Choroid plexus epithelial cell (primary cell): ENCODE measurements at places on chromosomes 13 and 19.

DNA sequence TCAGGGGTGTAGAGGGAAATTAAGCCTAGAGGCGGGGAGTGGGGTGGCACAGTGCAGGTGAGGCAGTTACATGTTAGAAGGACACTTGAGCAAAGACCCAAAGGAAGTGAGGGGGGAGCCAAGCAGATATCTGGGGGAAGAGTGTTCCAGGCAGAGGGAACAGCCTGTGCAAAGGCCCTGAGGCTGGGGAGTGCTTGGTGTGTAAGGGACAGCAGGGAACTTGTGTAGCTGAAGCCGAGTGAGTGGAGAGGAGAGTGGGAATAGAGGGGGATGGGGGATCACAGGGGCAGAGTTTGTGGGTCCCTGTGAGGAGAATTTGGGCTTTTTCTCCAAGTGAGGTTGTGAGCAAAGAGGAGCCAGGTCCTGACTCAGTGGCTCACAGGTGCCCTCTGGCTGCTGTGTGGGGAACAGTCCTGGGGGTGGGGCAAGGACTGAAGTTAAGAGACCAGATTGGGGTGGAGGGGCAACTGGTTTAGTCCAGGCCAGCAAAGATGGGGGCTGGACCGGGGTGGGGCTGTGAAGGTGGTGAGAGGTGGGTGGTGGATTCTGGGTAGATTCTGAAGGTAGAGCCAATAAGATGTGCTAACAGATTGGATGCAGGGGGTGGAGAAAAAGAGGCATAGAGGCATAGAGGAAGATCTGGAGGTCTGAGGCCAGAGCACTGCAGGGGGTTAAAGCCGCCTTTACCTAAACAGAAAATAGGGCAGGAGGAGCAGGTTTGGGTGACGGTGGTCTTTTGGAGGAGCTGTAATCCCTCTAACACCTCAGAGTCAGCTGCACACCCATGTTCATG lies 75.3 kb downstream of the CACNA1A start:
- peak; percentile 50 for DNase-seq

GRCh38 chr13:47081246-47081645 lies 184.4 kb upstream of the HTR2A start:
- no peak for DNase-seq

DNA sequence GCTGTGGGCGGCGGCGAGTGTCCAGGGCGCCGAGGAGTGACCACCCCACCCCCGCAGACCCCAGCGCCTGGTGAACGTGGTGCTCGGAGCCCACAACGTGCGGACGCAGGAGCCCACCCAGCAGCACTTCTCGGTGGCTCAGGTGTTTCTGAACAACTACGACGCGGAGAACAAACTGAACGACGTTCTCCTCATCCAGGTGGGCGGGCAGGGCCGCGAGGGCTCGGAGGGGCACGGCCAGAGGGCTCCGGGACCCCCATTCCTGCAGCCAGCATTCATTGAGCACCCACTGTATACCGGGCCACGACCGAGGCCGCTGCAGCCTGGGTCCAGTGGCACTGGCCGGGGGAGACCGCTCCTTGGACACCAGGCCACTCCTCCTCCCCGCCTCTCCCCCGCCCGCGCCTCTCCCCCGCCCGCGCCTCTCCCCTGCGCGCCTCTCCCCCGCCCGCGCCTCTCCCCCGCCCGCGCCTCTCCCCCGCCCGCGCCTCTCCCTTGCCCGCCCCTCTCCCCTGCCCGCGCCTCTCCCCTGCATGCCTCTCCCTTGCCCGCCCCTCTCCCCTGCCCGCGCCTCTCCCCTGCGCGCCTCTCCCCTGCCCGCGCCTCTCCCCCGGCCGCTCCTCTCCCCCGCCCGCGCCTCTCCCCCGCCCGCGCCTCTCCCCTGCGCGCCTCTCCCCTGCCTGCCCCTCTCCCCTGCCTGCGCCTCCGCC lies 3.2 kb downstream of the PRTN3 start:
- no peak for DNase-seq

GRCh38 chr13:110500341-110500740 lies 61.2 kb downstream of the RAB20 start:
- DNase-seq: no peak

- DNase-seq: no peak
Observed at GRCh38 chr13:43230989-43231388, 207.6 kb downstream of the DNAJC15 start.

DNA sequence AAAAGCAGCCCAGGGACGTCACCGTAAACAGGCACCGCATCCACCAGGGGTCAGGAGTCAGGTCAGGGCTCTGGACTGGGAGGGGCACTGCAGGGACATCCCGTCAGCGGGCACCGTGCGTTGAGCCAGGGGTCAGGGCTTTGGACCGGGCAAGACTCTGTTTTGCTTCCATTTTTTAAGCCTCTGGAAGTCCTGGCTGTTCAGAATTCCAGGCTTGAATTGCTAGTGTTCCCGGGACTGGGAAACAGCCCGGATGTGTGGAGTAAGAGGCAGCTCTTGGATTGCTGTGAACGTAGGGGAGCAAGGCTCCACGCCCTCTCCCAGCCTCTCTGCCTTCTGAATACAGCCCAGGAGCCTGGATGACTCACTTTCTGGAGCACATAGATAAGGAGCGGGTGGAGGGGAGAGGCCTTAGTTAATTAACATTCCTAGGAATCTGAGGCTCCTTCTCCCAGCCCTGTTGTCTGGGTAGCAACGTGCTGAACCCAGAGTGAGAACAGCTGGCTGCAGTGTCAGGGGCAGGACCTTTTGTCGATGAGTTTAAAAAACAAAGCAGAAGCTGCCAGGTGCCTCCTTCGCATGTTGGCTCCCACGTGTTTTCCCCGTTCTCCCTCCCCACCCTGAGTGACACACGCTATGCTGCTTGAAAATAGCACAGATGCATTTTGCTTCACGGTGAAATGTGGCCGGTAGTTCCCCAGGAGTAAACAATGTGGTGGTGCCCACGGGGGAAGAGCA lies 21.9 kb downstream of the ATP11A start:
- DNase-seq: peak; percentile 87

DNA sequence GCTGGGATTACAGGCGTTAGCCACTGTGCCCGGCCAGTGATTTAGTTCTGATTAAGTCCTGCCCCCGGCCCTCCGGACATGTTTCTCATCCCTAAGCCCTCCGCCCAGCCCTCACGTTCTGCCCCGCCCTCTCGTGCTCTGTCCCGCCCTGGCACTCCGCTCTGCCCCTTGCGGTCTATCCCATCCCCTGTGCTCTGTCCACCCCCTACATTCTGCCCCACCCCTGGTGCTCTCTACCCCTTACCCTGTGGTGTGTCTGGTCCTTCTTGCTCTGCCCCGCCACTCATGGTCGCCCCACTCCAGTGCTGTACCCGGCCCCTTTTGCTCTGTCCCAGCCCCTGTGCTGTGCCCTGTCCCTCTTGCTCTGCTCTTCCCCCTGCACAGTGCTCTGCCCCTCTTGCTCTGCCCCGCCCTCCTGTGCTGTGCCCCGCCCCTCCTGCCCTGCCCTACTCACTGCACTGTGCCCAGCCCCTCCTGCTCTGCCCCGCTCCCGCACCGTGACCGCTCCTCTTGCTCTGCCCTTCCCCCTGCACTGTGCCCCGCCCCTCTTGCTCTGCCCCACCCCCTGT lies 3.0 kb downstream of the GTPBP3 start:
- no peak for DNase-seq

DNA sequence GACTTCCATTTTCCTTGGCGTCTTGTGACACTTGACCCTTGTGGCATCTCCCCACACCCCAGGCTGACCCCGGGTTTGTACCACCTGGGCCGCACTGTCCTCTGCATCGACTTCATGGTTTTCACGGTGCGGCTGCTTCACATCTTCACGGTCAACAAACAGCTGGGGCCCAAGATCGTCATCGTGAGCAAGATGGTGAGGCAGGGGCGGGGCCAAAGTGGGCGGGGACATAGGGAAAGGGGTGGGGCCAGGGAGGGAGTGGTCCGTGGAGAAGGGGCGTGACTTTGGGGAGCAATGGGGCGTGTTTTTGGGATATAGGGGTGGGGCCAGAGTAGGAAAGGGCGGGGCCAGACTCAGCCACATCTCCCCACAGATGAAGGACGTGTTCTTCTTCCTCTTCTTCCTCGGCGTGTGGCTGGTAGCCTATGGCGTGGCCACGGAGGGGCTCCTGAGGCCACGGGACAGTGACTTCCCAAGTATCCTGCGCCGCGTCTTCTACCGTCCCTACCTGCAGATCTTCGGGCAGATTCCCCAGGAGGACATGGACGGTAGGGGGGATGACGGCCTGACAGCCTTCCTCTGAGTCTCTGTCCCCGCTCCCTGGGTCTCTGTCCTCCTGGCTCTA lies 42.8 kb downstream of the TRPM4 start:
- DNase-seq: peak; percentile 11

DNA sequence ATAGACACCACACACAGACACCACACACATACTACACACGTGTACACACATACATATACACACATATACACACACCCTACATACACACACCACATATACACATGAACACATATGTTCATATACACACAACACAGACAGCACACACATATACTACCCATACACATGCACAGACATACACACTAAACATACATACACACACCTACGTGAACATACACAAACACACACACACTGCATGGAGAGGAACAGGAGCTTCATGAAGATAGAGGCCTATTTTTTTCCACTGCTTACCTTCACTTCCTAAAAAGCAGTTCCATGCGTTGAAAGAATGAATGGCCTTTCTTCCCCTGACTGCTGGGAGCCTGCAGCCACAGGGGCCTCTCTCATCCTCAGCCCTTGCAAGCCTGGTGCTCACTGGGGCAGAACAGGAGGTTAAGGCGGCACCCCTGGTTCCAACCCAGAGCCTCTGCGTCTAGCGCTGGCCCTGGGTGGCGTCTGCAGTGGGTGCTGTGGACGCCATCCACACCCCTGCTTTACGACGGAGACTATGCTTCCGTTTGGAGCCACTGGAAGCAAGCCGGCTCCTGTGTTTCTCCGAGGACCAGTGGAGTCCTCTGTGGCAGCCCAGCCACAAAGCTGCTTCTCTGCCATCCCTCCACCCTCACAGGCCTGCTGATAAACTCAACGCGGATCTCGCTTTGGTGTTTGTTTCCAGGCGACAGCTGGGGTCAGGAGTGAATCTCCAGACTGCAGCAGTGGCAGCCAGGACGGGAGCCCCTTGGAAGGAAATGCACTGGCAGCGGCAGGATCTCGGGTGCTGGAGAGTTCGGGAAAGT lies 1.9 kb upstream of the RASA3 start:
- no peak for DNase-seq

DNA sequence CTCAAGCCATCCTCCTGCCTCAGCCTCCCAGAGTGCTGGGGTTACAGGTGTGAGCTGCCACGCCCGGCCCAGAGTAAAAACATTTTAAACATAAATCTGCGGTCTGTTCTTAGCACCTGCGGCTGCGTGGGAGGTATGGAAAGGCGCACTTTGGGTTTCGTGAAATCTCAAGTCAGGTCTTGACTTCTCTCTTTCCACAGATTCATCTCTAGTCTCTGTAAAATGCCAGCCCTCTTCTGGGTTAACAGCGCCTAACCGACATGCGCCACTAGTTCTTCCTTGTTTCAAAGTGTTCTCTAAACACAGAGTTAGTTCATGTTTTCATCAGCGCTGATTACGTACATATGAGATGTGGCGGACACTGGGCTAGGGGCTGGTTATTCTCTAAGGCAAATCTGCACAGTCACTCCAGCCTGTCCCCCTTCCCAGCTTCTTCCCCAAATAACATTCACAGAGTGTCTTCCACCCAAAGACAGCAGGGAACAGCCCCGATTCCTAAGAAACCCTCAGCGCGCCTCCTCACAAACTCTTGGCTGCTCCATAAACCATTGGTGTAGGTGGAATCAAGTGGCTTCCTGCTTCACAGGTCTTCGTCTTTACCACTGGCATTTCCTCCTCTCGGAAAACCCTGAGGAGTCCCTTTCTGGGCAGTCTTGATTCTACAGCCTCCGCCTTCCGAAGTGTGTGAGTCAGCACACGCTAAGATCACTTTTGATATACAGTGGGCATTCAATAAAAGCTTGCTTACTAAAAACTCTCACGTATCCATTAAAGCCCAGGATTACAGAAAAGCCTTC lies 1.4 kb downstream of the PARP4 start:
- peak; percentile 94 for DNase-seq

- no peak for DNase-seq
Observed at GRCh38 chr19:46812977-46813838, 24.8 kb upstream of the SLC1A5 start.

DNA sequence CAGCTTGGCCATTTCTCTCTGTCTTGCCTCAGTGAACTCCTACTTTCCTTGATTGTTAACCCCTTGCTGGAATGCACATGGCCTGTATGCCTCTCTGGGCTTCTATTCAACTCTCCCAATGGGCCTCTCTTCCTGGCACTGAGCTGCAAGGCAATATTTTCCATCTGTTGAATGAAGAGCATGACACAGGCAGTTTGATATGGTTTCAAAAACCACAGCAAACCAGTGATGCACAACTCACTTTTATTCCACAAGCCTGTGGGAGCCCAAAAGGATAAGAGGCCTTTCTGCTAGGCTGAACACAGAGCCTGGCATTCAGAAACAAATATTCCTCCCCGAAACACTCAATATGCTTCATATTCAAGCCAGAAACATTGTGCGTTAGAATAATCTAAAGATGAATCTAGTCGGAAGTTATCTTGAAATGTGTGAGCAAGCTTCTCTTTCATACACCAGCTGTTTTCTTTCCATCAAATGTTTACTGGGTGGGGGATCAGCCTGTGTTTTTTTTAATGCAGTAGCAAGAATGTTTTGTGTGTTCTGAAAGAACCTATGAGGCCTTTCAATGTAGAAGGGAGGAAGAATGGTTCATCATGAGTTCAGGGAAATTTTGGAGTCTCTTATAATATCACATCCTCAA lies 443.1 kb upstream of the SPRY2 start:
- peak; percentile 13 for DNase-seq
